ENCODE measurements at places on chromosomes 13 and 19. TPM values are rescaled to one million over a fixed set of nuclear protein-coding genes. Genes with fewer than 3 reads are reported as not detected.

MIA gene
- total RNA-seq, result not detected

ZNF417 gene
- 21.4 TPM for total RNA-seq

KIRREL2 gene
- 4.7 TPM for total RNA-seq

ERICH6B gene
- not detected for total RNA-seq

MAMSTR gene
- 1.6 TPM for total RNA-seq

DACH1 gene
- total RNA-seq, result 0.37 TPM

LACC1 gene
- total RNA-seq, result 5.6 TPM

GRCh38 chr19:50331994-50332243, 2.7 kb upstream of the KCNC3 start:
- no peak for DNase-seq

DNA sequence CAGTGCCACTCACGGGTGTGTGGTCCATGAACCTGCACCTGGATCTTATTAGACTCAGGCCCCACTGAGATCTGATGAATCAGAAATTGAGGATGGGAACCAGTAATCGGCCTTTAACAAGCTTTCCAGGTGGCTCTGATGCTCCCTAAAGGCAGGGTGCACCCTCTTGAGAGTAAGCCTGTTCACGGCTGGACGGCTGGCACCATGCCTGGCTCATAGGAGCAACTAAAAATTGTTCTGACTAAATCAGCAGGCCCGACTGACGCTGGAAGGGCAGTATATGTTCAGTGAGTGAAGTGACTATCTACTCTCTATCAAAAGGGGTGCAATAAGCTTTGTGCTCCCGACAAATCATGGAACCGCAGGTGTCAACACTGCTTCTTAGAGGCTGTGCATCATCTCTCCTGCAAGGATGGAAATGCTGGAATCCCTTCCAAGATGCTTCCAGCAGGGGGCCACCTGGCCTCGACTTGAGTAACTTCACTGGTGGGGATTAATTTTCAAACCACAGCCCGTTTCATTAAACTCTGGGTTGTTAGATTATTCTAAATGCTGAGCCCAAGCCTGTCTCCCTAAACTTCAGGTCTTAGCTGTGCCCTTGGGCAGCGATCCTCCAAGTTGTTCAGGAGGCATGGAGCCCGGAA, 28.4 kb downstream of the TMTC4 start:
- DNase-seq, result peak; percentile 55

- DNase-seq, result no peak
Measured at GRCh38 chr13:31591642-31592233, 147.6 kb upstream of the RXFP2 start.

- DNase-seq, result no peak
Measured at GRCh38 chr13:98761126-98761985, 8.9 kb upstream of the SLC15A1 start.

DNA sequence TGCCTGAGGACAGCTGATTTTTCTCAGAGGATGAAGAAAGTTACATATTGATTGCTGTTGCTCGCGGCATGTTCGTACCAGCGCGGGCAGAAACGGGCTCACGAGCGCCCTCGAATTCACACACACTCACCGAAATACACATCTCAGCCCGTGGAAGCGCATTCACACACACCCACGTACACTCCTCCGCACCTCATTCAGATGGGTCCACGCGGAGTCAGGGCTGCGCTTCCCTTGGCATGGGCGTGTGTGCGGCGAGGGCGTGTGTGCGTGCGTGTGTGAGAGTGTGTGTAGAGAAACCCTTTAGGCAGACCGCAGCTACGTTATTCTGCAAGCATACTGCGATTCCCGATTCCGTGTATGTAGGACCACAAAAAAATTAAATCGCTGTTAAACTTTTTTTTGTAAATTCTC, 2.1 kb upstream of the PCDH17 start:
- DNase-seq, result no peak

GRCh38 chr19:40253611-40254092, 27.2 kb upstream of the CCNP start:
- no peak for DNase-seq

DNA sequence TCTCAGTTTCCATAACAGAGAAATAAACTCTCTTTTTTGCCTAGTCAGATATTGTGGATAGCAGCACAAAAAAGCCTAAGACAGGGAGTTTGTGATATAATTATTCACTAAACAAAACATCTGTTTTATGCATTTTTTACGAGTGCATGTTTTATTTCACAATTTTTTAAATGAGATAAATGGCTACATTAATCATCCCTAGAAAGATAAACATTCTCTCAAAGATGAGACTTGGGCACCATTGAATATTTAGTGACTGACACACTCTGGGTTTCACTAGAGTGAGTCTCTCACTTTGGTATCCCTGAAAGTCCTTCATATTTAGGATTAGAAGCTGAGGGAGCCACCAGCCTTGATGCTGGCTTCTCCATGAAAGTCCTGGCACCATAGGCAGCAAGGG, 74.3 kb upstream of the LRCH1 start:
- no peak for DNase-seq

- no peak for DNase-seq
Measured at GRCh38 chr13:79645569-79645968, 164.6 kb downstream of the NDFIP2 start.

GRCh38 chr13:46633416-46633815, 80.4 kb downstream of the LRCH1 start:
- no peak for DNase-seq

GRCh38 chr19:51548213-51548651, 16.8 kb upstream of the SIGLEC6 start:
- DNase-seq, result no peak

- DNase-seq, result no peak
Measured at GRCh38 chr13:20399961-20400360, 125.7 kb downstream of the CRYL1 start.
